ENCODE measurements at places on chromosomes 4 and X.

GRCh38 chr4:75820197-75820596 is 82.1 kb downstream of the PPEF2 start:
- no peak for DNase-seq

DNA sequence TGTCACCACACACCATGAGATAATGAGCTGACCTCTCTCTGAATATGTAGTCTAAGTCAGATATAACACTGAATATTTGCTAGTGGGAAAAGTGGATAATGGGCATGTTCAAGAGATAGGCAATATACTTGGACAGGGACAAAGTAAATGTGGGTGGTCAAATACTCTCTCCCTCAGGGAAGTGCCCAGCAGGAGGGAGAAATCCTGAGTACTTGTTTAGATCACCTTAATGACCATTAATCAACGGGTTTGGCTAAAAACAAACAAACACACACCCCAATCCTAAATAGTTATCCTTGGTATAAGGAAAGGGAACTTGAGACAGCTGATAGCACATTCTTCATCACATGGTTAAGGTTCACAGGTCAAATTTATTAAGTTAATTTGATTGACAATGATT is 933.5 kb downstream of the C4orf33 start:
- DNase-seq = no peak

GRCh38 chrX:53544936-53545335 is 110.8 kb upstream of the HSD17B10 start:
- no peak for DNase-seq

GRCh38 chrX:84168095-84168494 is 19.9 kb downstream of the RPS6KA6 start:
- DNase-seq = no peak

DNA sequence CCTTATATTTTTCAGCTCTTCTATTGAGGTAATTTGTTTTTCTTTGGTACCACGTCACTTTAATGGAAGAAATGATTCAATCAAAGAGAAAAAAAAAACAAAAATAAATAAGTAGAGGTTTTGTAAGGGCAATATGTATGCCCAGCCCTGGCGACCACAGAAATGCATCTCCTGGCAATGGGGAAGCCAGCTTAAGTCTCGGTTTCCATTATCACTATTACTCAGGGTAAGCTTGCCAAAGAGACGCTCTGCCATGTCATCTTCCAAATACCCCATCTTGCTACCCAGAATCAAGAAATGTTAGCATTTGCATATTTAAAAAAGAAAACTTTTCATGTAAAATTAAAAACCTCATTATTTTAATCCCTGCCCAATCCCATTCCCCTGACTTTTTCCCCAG is 68.8 kb downstream of the FAM47C start:
- no peak for DNase-seq

DNA sequence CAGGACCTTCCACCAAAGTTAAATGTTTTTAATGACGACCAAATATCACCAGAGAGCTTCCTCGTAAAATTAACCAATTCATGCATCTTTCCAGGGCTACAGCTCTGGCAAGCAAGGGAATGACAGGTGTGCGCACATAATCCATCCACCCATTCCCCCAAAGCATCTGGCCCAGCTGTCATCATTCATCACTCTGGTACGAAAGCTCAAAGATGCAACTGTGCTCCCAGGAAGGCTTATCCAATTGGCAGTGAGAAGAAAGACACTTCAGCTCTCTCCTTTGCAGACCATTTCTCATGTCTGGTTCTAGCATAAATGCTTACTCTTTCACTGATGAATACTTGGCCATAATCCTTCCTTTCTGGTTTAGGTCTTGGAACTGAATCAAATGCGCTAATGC is 139.2 kb downstream of the NSUN7 start:
- DNase-seq = no peak

DNA sequence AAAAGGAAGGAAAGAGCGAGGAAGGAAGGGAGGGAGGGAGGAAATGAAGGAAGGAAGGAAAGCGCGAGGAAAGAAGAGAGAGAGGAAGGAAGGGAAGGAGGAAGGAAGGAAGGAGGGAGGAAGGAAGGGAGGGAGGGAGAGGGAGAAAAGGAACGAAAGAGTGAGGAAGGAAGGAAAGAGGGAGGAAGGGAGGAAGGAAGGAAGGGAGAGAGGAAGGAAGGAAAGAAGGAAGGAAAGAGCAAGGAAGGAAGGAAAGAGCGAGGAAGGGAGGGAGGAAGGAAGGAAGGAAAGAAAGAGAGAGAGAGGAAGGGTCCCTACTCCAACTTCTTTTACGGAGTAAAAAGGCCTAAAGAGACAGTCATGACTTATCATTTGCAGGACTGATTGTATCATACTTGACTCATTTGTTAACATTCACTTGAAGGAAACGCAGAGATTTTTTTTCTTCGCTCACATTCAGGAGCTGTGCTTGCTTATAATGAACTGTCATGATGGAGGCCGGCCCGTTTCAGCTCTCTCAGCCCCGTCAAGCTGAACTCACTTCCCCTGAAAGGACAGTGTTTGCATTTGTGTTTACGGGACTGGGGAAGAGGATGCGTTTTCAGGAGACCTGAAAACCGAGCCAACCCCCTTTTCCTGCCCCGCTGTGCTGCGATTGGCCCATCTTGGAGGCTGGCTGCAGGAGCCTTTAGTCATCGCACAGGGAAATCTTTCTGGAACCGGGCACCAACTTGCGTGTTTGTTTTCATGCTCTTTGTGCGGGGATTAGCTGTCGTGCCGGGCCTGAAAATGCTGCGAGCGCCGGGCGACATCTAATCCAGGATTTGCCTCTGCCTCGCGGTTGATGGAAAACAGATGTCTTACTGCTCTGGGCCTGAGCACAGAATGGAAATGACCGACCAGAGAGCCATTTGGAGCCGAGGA is 17.8 kb downstream of the TRIM2 start:
- DNase-seq = peak; percentile 25

DNA sequence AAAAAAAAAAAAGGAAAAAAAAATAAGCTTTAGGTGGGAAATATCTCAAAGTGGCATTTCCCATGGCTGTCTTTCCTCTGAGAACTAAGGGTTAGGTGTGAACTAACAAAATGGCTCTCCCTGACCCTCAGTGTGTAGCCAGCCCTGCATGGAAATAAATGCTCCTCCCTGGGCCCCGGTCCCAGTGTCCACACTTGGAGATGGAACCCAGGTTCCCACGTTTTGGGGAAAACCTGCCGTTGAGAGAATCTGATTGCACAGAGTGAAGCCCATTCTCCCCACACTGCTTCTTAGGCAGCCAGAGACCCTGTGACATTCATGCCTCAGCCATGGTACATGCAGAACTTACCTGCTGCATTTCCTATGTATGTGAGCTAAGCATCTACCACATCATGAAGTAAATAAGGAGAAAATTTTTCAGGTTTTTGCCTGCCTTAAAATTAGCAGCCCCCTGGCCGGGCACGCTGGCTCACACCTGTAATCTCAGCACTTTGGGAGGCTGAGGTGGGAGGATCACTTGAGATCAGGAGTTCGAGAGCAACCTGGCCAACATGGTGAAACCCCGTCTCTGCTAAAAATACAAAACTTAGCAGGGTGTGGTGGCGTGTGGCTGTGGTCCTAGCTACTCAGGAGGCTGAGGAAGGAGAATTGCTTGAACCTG is 34.5 kb downstream of the HTT-AS start:
- DNase-seq = no peak

GRCh38 chr4:168723020-168723419 is 226.2 kb downstream of the PALLD start:
- no peak for DNase-seq

DNA sequence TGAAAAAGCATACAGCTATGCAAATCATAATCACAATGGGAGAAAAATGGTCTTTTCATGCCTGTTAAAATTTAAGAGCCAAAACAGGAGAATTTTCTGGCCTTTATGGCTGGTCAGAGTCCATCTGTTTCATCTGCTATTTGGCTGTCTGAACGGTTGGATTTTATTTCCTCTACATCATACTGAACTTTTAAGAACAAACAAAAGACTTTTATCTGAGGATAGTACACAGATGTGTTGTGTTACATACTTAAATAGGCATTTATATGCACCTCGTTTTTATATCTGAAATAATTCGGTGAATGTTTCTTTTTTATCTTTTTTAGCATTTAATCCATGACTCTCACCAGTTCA is 18.0 kb upstream of the WWC2 start:
- DNase-seq = no peak

- DNase-seq = peak; percentile 45
These were observed 23.8 kb upstream of the ARHGAP10 start for GRCh38 chr4:147707892-147708672.

DNA sequence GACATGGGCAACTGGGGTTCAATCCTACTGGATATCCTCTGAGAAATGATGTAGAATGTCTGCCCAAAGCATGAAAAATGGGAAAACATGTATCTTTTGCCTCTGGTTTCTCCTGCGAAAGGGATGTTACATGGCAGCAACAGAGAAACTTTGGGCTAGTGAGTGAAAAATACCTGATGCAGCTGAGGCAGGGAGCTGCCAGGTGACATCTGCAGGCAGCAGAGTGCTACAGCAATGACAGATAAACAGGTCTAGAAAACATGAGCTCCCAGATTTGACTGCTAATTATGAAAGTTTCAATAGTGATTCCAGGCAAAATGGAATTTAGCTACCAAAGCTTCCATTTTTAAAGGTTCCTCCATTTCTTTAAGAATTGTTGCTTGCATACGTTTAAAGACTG is 4.8 kb upstream of the CXCL1 start:
- DNase-seq = no peak

DNA sequence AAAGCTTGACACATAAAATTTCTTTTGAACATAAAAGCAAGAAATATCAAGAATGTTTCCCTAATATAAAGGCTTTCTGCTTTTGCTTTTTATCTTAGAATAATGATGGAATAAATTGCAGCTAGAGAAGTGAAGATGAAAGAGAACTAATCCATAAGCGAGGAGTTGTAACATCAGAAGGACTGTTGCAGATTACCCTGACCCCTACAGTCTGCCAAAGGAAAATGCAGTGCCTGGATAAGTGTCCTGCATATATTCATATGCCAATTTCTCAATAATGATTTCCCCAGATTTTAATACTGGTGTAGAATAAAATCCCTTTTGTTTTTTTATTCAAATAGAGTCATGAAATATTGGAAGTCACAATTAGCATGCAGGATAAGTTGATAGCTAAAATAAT is 115.9 kb downstream of the MAGEC2 start:
- no peak for DNase-seq

- no peak for DNase-seq
These were observed 128.0 kb downstream of the TMA16 start for GRCh38 chr4:163622379-163623035.

GRCh38 chr4:6907658-6908191 is 1.9 kb upstream of the TBC1D14 start:
- DNase-seq = no peak

DNA sequence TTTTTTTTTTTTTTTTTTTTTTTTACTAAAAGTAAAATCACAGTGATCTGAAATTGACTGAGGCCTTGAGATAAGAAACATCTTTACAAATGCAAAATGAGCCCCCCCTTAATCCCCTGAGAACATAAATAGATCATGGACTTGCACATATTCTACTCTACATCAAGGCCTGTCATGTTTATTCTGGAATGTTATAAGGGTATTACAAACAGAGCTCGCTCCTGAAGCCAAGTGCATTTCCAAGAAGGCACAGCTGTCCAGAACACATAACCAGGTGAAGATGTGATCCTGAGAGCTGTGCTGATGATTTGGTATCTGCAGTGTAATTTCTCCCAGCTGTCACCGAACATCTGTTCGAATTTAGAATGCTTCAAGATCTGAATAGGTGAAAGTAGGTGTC is 384.5 kb downstream of the GPAT3 start:
- no peak for DNase-seq

GRCh38 chrX:11530621-11531020 is 135.1 kb downstream of the ARHGAP6 start:
- DNase-seq = no peak

- DNase-seq = no peak
These were observed 220.6 kb upstream of the WDFY3 start for GRCh38 chr4:85187106-85187505.

DNA sequence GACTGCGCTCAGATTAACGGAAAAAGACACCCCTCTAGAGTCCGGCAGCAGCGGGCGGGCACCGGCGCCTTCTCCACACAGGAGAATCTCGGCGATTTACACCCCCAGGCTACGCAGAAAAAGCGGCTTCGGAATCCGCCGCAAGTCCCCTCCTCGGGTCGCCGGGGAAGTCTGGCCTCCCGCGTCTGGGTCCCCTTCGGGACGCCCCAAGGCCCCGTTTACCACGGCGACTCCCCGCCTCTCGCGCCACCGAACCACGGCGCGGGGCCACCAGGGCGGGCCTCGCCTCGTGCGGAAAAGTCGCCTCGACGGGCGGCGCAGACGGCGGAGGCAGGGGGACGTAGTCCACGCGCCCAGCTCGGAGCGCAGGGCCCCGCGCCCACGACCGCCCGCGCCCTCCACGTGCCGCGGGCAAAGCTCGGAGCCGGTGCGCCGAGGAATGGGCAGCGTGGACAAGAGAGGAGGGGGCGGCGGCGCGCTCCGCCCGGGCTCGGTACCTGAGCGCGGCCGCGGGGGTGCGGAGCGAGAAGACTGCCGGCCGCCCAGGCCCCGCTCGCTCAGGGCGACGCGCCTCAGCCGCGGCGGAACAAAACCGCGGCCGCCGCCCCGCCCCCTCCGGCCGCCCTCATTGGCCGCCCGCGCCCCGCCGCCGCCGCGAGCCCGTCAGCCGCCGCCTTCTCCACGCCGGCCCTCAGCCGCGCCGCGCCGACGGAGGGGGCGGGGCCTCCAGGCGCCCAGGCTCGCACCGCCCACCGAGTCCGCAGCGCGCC is at the start of gene FAM53A:
Gene FAM53A, minus strand, starts transcription at position 578 of the 770 bp plus-strand sequence. CDS start 15,572 bp downstream, outside the sequence.
- DNase-seq = peak; percentile 24

GRCh38 chr4:145019346-145019745 is 78.7 kb downstream of the ANAPC10 start:
- no peak for DNase-seq
